A549 (cell line): ENCODE measurements at places on chromosomes 4 and X. TPM values are rescaled to one million over a fixed set of nuclear protein-coding genes. Genes with fewer than 3 reads are reported as not detected.

GRCh38 chr4:172007889-172008288 lies 194.7 kb downstream of the GALNTL6 start:
- DNase-seq: no peak

XAGE1A gene
- 8.3 to 18.1 TPM (median 13.3 TPM) in 3 replicates for polyA plus RNA-seq

EDNRA gene
- polyA plus RNA-seq: 0.09 to 0.17 TPM (median 0.16 TPM) in 3 replicates

TCEAL6 gene
- not detected in 3 replicates for polyA plus RNA-seq

ASB12 gene
- 0.07 TPM in 1 of 3 replicates, not detected in the others for polyA plus RNA-seq
